ENCODE measurements at places on chromosomes 5 and 9.

- no peak for DNase-seq
Observed at GRCh38 chr9:130323051-130323745, 57.6 kb downstream of the HMCN2 start.

- DNase-seq = no peak
Observed at GRCh38 chr5:60445921-60446320, 254.0 kb downstream of the DEPDC1B start.

DNA sequence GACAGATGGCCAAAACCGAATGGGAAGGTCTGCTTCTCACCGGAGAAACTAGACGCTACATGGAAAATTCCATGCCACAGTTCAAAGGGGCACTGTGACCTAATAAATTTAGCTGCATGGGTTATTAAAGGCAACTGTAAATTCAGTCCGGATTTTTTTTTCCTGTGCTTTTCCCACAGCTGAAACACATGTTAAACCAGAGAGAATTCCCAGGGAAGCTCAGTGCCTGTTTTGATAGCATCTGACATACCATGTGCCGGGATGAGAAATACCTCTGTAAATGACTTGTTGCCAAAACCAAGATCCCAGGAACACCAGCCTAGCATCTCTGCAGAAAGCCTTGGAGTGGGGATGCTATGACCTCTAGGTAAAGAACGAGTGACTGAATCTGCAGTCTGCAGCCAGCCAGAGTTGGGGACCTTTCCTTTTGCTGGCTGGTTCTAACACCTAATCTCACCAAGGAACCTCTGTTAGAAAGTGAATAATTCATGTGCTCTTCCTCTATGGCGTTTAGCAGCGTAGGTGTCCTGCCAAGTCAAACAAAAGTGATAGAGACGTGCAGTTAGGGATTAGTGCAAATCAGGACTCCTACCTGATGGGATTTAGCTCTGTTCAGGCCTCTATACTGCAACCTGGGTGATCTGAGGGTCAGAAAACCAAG lies 77.9 kb downstream of the SLIT3 start:
- peak; percentile 18 for DNase-seq

- DNase-seq = peak; percentile 72
Observed at GRCh38 chr9:14769230-14769571, 46.7 kb upstream of the CER1 start.

GRCh38 chr5:125446986-125447385 lies 700.5 kb upstream of the ZNF608 start:
- no peak for DNase-seq

DNA sequence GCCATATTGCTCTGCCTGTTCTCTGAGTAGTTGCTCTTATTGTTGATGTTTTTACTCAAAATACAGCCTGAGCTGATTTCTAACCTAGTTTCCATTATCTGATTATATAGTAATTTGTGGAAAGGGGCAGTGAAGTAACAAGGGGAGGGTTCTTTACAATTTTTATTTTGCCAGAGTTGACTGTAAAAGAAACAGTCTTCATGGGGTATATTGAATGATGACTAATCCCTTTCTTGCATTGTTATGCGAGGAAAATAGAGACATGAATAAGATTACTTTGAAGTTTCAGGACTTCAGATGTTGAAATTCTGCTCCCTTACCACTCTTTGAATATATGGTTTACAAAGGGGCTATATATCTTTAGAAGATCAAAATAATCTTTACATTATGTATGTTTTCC lies 9.1 kb upstream of the LRRC70 start:
- no peak for DNase-seq

GRCh38 chr9:354453-354852 lies 139.8 kb downstream of the DOCK8 start:
- no peak for DNase-seq

All from GM23338 (cell line).